ENCODE measurements at places on chromosomes 3 and 15. TPM values are rescaled to one million over a fixed set of nuclear protein-coding genes. Genes with fewer than 3 reads are reported as not detected.

Gene ZIC1
- total RNA-seq: 0.07 TPM

Gene PLA2G4D
- total RNA-seq: not detected

Gene ILDR1
- total RNA-seq: not detected

Gene KY
- 0.11 TPM for total RNA-seq

Gene KIF23
- 73.7 TPM for total RNA-seq

Gene ADAMTS17
- not detected for total RNA-seq

Gene PARP16
- 9.6 TPM for total RNA-seq

Gene NR2E3
- 0.15 TPM for total RNA-seq

Gene RBP2
- not detected for total RNA-seq

Gene HEMK1
- 6.3 TPM for total RNA-seq

Gene PTX3
- 0.86 TPM for total RNA-seq

Gene MYO5C
- total RNA-seq: 5.5 TPM

Gene MINAR1
- total RNA-seq: 0.37 TPM

Gene PTPN9
- 43.5 TPM for total RNA-seq

Gene NDN
- 0.09 TPM for total RNA-seq

Gene NOP10
- 559 TPM for total RNA-seq

Gene C3orf49
- not detected for total RNA-seq

Gene NR2F2
- total RNA-seq: 26.6 TPM

Gene HESX1
- total RNA-seq: not detected

Gene TAGLN3
- total RNA-seq: 0.46 TPM

Gene NOX5
- total RNA-seq: 0.30 TPM

Gene ALDH1L1
- 0.11 TPM for total RNA-seq

Gene HAPLN3
- total RNA-seq: 27.9 TPM

Gene GOLGA8T
- total RNA-seq: 1.3 TPM

Gene SCAANT1
- total RNA-seq: not detected

Gene GPR15
- not detected for total RNA-seq

Gene CMC1
- 48.9 TPM for total RNA-seq

Gene IQCF6
- not detected for total RNA-seq

All from A549 treated with RU486 at 1 μM for 4 hours (cell line).